ENCODE measurements at places on chromosomes 13 and 19.
A peak's percentile ranks its signal among the peaks of the same experiment; 100 is the strongest.

- no peak for DNase-seq
Measured at GRCh38 chr13:65868099-65868498, 1362.0 kb downstream of the PCDH9 start.

- DNase-seq: no peak
Measured at GRCh38 chr19:16807549-16808284, 21.5 kb upstream of the SIN3B start.

DNA sequence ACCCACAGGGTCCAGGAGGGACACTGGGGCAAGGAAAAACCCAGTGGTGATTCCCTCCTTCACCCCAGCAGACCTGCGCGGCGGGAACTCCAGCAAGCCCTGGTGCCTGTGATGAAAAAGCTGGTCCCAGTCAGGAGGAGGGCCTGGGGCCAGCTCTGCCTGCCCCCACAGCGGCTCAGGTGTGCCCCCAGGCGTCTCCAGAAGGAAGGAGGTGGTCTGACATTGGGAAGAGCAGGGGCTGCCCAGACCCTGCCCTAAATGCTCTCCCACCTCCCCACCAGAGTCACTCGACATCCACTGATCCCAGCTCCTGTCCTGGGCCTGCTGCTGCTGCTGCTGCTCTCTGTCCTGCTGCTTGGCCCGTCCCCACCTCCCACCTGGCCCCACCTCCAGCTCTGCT is 6.2 kb downstream of the PTH2 start:
- no peak for DNase-seq

- peak; percentile 68 for DNase-seq
Measured at GRCh38 chr13:109684824-109685202, 101.6 kb downstream of the IRS2 start.

DNA sequence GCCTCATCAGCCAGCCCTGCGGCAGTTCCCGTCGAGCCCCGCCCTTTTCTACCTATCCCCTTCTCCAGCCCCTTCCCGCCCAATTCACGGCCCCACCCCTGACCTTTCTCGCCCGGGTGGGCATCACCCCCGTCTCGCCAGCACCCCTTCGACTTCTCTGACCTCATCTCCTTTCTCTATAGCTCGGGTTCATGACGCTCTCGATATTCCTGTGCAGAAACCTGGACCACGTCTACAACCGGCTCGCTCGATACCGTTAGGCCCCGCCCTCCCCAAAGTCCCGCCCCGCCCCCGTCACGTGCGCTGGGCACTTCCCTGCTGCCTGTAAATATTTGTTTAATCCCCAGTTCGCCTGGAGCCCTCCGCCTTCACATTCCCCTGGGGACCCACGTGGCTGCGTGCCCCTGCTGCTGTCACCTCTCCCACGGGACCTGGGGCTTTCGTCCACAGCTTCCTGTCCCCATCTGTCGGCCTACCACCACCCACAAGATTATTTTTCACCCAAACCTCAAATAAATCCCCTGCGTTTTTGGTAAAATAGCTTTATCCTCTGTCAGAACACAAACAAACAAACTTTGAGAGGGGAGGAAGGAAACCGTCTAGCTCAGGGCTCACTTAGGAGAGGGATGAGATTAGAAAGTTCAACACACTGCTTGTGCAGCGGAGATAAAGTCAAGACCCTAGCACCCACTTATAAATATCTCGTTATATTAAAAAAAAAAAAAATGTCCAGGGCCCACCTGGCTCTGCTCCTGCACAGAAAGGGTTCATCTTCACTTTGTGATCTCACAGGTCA is 5.1 kb downstream of the CD37 start:
- peak; percentile 60 for DNase-seq

DNA sequence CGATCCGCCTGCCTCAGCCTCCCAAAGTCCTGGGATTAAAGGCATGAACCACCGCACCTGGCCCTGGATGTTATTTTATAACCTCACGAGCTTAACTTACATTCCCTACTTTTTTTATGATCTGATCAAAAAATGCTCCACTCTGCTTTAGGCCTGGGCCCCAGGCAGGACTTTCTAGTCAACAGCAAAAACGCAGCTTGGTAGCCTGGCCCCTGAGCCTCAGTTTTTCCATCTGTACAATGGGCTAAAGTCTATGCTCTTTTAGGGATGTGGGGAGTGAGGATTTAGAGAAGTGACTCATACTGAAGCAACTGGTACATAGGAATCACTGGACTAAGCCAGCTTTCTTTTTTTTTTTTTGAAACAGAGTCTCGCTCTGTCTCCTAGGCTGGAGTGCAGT is 11.9 kb upstream of the PIK3R2 start:
- DNase-seq: no peak

DNA sequence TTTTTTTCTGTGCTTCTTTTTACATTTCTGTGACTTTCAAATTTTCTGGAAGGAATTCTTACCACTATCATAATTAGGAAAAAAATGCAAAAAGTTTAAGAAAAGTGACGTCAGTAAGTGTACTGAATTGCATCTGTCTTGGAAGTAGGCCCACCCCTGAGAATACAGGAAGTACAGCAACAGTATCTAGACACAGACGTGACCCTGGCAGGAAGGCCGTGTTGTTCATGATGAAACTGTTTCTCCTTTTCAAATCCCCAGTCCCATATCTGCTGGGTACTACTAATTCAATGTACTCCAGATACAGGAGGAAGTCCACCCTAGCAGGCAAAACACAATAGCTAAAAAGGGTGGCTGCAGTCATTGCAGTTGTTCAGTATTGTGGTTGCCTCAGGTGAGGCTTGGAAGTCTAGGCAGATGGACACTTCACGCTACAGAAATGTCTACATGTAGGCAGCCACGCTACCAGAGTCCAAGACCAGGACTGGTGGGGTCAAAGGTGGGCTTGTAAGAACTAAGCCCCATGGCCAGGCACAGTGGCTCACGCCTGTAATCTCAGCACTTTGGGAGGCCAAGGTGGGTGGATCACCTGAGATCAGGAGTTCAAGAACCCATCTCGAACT is 49.6 kb upstream of the MED4 start:
- no peak for DNase-seq

DNA sequence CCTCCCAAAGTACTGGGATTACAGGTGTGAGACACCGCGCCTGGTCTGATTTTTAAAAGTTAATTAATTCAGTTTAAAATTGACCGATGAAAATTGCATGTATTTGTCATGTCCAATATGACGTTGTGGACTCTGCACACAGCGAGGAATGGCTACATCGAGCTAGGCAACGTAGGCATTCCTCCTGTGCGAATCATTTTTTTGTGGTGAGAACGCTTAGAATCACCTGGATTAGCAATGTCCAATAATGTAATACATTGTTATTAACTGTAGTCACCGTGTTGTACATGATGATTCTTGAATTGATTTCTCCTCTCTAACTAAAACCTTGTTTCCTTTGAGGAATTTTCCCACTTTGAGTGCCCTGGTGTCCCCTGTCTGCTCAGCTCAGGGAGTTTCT is 3.4 kb downstream of the LAIR2 start:
- no peak for DNase-seq

- no peak for DNase-seq
Measured at GRCh38 chr19:802498-803098, 5.3 kb downstream of the PTBP1 start.

Measured in right forelimb (tissue), 1 donor.